ENCODE measurements at places on chromosomes 1 and 21. TPM values are rescaled to one million over a fixed set of nuclear protein-coding genes. Genes with fewer than 3 reads are reported as not detected.

GRCh38 chr1:92804721-92805201 is 19.9 kb upstream of the EVI5 start:
- peak; percentile 74 for DNase-seq

Gene FMO5
- total RNA-seq = 1.4 TPM

Gene TIE1
- total RNA-seq = not detected

Gene FCMR
- 3.2 TPM for total RNA-seq

DNA sequence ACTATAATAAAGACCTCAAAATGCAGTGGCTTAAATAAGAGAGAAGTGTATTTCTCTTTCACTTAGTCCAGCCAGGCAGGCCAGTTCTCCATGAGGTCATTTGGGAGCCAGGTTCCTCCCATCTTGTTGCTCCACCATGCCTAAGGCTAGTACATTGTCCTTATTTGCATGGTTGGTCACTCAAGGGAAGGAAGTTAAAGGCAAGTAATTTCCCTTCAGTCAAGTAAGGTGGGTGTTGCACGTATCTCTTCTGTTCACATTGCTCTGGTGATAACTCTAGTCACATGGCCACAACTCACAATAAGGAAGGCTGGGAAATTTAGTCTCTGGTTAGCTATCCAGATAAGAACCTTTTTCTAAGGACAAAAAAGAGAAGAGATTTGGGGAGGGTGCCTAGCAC is 27.2 kb upstream of the TADA1 start:
- DNase-seq = no peak

Gene GALE
- total RNA-seq = 252 TPM

GRCh38 chr1:204420039-204421004 is 8.7 kb upstream of the PPP1R15B start:
- DNase-seq = no peak

Gene TXLNA
- total RNA-seq = 54.8 TPM

GRCh38 chr1:175797576-175797975 is 54.2 kb upstream of the TNR start:
- DNase-seq = no peak

Gene KCNA3
- total RNA-seq = not detected

GRCh38 chr1:203036135-203036534 is 9.8 kb downstream of the PPFIA4 start:
- no peak for DNase-seq

Gene C8A
- total RNA-seq = not detected

- peak; percentile 46 for DNase-seq
Observed at GRCh38 chr1:226479474-226479873, 69.1 kb upstream of the STUM start.

DNA sequence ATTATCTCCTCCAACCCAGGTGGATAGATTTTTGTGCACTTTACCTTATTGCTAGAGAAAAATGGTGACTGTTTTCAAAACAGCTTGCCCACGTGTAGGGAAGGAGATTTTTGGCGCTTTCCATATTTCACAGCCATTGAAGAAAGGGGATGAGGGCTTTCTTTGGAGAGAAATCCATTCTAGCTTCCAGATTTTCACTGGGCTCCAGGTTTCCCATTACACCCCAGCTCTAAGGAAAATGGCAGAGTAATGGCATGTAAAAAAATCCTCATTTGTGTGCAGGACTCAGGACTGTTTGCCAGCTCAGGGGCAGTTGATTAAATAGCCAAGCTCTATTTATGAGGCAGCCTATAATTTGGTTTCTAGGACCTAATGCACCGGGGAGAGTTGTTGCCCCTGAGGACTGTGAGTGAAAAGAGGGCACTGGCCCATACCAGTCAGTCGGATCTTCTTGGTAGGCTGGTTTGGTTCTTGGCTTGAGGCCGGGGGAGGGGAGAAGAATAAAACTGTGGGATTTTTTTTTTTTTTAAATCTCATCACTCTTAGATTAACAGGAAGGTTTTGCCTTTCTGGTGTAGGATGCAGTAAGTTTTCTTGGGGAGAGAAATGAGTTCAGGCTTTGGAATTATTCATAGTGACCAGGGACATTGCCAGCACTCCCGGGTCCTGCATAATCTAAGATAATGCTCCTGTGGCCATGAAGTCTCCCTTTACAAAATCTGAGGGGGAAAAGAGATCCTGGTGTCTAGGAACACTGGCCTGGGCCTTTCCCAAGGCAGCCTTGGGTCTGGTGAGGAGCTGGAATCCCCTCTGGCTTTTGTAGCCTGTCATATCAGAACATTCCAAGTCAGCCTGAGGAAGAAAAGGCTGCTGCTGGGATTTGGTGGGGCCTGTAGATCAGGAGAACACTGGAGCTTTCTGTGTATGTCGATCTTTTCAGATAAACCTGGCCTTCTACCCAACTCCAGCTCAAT is 1.9 kb upstream of the ARID1A start:
- peak; percentile 32 for DNase-seq

Gene NBPF20
- 0.39 TPM for total RNA-seq

- DNase-seq = no peak
Observed at GRCh38 chr1:44259090-44259489, 45.8 kb downstream of the DMAP1 start.

Gene LDLRAP1
- 12.4 TPM for total RNA-seq

GRCh38 chr1:167476061-167476460 is 42.3 kb downstream of the CD247 start:
- no peak for DNase-seq

Gene HSPA6
- 0.70 TPM for total RNA-seq

Gene CNIH3
- total RNA-seq = 1.9 TPM

Gene CYB5RL
- 5.3 TPM for total RNA-seq

Gene FAM110D
- not detected for total RNA-seq

DNA sequence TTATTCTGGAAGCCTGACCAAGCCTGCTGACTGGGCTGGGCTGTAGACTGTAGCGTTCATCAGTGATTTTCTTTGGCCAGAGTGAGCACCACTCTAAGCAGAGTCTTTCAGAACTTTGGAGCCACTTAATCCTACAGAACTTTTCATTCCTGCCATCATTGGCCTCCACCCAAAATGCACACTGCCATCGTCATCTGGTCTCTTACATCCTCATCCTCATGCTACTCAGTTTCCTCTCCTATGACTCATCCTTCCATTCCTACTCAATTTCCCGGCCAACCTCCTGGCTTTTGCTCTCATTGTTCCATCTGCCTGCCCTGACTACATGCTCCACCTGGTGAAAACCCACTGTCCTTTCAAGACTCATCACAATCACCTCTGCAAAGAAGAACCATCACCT is 233.8 kb upstream of the USP25 start:
- DNase-seq = no peak

GRCh38 chr1:154546264-154547063 is 12.0 kb downstream of the UBE2Q1 start:
- DNase-seq = peak; percentile 81

DNA sequence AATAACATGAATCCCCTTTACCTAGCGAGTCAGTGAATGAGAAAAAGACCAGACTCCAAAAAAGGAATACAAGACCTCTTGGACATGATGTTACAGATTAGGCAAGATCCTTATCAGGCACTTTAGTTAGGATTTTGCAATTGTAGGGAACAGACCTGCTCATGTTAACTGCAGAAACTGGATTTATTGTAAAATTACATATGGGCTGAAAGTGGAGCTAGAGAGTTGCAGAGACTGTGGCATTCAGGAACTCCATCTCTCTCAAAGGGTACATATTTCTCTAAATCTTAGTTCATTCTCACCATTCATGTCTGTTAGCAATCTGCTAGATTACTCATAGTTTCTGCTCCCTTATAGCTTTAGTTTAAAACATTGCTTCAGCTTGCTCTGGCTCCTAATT is 142.2 kb downstream of the PAPPA2 start:
- DNase-seq = no peak

Gene CD1D
- total RNA-seq = not detected

- no peak for DNase-seq
Observed at GRCh38 chr1:216005916-216006315, 417.3 kb downstream of the USH2A start.

DNA sequence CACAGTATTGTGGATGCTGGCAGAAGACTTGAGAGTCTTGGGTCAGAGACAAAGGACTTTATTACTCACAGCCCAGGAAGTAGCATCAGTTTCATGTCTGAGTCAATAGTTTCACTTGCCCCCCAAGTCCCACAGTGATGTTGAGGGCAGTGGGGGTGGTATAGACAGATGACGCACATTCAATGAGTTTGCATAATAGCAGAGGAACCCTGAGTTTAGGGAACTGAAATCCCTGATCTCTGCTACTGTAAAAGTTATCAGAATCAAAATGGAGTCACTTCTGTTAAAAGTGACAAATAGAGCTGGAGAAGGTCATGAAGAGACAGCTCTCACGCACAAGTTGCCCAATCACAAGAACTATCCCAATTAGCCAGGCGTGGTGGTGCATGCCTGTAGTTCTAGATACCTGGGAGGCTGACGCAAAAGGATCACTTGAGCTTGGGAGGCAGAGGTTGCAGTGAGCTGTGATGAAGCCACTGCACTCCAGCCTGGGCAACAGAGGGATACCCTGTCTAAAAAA is 11.5 kb upstream of the HCRTR1 start:
- DNase-seq = no peak

- no peak for DNase-seq
Observed at GRCh38 chr1:169346036-169346589, 21.5 kb downstream of the NME7 start.

DNA sequence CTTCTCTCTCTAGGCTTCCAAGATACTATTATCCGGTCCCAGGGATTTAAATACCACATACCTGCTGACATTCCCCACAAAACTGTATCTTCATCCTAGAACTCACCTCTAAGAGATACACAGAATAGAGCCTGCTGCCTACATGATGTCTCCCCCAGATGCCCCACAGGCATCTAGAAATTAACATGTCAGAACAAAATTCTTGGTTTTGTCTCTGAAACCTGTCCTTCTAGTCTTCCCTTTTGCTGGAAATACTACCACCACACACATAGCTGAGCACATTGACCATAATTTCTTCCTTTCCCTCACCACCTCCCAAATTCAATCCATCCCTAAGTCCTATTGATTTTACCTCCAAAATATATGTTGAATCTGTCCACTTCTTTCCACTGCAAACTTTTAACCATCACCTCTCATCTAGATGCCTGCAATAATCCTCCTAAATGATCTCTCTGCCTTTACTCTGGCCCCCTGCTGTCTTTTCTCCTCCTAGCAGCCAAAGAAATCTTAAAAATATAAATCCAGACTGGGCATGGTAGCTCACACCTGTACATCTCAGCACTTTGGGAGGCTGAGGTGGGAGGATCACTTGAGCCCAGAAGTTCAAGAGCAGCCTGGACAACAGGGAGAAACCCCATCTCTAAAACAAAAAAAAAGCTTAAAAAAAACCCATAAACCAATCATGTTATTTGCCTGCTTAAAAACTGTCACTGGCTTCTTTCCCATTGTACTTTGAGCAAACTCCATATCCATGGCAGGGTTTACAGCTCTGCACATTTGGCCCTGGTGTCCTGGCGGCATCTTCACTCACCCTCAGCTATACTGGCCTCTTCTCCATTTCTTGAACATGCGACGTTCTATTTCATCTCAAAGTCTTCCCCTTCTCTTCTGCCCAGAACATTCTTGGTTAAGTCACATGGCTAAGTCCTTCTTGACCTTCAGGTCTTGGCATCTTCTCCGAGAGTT is 6.2 kb upstream of the FAM76A start:
- DNase-seq = peak; percentile 47

Gene CLEC20A
- total RNA-seq = not detected

- DNase-seq = peak; percentile 93
Observed at GRCh38 chr1:155324037-155324716, 3.5 kb downstream of the RUSC1 start.

DNA sequence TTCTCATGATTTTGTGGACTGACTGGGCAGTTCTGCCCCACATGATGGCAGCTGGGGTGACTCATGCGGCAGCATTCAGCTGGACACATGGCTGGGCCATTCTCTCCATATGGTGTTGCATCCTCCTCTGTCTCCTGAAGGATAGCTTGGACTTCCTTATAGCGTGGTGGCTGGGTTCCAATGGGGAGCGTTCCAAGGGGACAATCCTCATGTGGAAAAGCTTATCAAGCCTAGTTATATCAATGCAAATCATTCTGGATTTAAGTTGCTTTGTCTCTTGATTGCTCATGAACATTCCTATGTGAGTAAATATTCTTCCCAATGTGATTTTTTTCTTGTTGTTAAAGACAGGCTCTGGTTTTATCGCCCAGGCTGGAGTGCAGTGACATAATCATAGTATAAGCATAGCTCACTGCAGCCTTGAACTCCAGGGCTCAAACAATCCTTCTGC is 13.2 kb upstream of the SLC2A1 start:
- peak; percentile 58 for DNase-seq

DNA sequence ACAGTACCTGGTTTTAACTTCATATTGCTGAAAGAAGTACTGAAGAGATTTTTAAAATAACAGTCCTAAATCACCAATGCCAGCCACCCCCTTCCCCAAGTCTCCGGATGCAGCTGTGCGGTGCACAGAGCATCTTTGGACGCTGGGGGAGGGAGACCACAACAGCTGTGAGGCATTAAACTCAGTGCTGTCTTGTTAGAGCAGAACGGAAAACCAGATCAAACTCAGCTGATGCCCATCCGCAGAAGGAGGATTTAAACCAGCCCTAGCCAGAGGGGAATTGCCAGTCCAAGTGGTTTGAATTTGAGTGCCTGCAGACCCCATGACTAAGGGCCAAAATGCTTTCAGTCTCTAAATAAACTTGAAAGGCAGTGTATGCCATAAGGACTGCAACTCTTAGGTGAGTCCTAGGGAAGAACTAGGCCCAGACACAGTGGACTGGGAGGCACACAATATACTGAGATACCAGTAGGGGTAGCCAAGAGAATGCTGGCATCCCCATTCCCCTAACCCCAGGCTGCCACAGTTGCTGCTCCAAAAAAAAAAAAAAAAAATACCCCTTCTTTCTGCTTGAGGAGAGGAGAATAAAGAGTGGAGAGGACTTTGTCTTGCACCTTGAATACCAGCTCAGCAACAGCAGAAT is 576.2 kb downstream of the NEGR1 start:
- no peak for DNase-seq

- no peak for DNase-seq
Observed at GRCh38 chr1:180175291-180175690, 20.6 kb downstream of the QSOX1 start.

DNA sequence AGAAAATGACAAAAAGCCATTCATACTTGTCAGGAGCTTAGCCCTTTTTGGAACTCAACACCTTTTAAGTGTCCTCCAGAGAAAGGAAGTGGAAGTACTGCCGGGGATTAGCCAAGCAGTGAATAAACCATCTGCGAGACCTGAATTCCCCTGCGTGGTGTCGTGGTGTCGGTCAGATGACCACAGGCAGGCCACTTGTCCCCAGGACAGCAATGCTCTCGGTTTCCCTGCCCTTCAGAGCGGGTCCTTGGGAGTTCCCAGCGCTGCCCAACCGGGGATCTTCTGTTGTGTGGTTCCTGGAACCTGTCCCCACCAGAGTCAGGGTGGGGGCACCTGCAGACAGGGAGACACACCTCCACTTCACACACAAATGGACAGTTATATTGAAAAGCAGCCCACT is 9.2 kb downstream of the GPR157 start:
- DNase-seq = no peak

Gene ANGPTL3
- total RNA-seq = not detected

DNA sequence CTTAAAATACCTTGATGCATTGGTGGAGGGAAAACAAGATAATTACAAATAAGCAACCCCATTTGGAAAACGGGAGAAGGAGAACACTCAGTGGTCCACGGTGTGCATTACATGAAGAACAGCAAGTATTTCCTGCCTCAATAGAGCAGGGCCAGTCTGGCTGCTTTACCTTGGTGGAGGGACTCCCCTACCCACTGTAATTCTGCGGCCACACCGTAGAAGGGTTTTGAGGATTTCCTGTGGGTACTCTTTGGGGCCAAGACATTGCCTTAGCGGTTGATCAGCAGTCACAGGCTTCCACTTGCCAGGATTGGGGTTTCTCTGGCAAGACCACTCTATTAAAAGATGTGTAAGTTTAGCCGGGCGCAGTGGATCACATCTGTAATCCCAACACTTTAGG is 16.3 kb upstream of the TMEM54 start:
- DNase-seq = no peak

All from HT-29 (cell line).